ENCODE measurements at places on chromosomes 12 and 14.

DNA sequence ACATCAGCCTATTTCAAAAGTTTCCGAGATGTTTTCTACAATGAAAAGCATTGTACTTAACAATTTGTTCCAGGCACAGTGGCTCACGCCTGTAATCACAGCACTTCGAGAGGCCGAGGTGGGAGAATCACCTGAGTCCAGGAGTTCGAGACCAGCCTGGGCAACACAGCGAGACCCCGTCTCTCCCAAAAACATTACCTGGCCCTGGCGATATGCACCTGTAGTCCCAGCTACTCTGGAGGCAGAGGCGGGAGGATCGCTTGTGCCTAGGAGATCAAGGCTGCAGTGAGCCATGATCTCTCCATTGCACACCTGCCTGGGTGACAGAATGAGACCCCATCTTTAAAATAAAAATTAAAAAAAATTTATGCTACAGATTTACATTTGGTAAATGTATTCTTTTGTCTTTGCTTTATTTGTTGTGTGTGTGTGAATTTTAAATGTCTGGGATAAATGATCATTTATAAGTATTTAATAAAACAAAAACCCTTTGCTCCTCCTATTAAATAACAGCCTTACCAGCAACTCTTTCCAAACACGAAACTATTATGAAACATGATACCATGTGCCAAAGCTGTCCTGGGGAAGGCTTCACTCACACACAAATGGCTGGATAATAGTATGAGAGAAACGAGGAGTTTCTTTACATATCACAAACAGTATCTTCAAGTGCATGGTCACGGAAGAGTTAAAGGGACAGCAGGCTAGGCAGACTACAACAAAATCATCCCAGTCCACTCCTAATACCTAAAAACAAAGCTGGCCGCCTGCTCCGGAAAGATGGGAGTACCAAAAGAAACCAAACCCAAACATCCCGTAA, 1.1 kb downstream of the ATXN3 start:
- no peak for DNase-seq

- peak; percentile 57 for DNase-seq
Observed at GRCh38 chr12:67269633-67270573, 745 bp downstream of the CAND1 start.

DNA sequence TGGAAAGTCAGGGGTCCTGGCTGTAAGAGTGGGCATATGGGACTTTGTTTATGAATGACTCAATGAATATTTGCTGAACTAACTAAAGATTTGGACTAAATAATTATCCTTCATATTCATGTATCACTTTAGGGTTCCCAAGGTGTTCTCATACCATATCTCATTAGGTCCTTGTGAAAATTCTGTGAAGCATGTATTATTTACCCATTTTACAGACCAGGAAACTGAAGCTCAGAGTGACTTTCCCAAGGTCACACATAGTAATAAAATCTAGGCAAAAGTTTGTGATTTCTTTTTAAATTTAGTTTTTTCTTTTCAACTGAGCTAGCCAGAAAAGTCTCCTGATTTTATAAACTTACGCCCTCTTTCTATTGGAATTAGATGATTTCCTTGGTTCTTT, 9.4 kb downstream of the PDE1B start:
- DNase-seq: no peak

DNA sequence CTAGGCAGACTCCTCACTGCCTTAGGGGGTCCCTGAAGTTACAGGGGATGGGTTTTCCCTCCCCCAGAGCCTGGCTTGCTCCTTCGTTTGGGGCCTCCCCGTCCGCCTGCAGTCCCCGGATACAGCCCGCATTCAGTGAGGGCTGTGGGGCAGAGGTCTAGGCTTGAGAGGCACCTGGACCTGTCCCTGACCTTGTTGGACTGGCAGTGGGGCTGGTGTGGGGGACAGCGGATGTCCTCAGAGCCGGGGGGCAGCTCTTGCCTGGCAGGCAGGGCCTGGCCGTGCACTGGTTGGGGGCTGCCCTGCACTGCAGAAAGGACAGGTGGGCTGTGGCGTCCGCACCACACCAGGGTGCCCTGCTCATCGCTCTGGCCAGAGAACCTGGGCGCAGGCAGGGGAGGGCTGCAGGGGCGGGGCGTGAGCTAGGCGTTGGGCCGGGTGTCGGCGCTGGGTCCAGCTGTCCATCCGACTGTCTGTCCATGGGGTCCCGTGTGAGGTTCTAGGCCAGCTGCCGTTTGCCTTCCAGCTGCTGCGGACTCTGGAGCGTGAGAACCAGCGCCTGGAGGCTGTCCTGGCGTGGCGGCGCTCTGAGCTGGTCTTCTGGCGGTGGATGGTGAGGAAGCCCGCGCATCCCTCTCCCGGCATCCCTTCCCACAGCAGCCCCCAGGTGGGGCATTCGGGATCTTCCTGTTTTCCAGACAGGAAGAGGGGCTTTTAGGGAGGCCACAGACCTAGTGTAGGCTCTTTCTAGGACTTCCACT, 6.0 kb downstream of the TEDC1 start:
- DNase-seq: no peak

DNA sequence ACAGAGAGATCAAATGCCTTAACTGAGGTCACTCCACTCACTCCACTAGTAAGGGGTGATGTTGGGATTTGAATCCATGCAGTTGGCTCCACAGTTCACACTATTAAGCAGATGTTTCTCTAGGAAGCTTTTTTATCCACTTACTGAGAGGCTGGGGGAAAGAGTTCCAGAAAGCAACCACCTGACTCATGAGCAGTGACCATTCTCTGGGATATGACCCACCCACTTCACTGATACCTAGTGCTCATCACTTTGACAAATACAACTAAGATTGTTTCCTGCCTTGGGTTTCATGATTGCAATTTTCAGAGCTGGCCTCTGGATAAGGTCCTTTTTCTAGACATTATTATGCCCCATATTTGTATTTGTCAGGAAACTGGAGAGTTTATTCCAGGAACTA, 152.1 kb upstream of the PLEKHG7 start:
- DNase-seq: no peak

DNA sequence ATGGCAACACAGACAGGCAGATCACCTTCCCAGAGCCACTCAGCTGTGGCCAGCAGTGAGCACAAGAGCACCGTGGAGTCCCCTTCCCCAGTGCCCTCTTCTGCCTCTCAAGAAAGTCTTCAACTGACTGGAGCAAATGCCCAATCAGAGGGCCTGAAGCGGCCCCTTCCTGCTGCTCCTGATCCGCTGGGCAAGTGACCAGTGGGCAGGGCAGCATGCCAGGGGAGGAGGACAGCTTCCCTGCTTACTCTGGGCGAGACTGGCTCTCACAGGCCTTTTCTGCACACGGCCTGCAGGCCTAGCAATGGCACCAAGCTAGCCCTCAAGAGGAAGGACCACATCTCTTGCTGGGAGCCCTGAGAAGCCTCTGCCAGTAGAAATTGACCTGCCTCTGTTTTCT, 890 bp downstream of the KRT71 start:
- no peak for DNase-seq

GRCh38 chr12:29578070-29578469, 80.6 kb upstream of the OVCH1 start:
- DNase-seq: no peak

Measured in NCI-H2081 (cell line).